ENCODE measurements at places on chromosomes 5 and 9.

GRCh38 chr5:79853676-79854418 is 137.2 kb downstream of the MTX3 start:
- DNase-seq: no peak

- DNase-seq: peak; percentile 90
Observed at GRCh38 chr5:69238760-69239251, 4.1 kb downstream of the CDK7 start.

- DNase-seq: peak; percentile 8
Observed at GRCh38 chr5:150945947-150946346, 41.2 kb upstream of the ZNF300 start.

GRCh38 chr5:14439087-14439871 is 142.3 kb upstream of the OTULINL start:
- no peak for DNase-seq

- no peak for DNase-seq
Observed at GRCh38 chr5:1387059-1387755, 42.3 kb upstream of the CLPTM1L start.

- no peak for DNase-seq
Observed at GRCh38 chr9:134141906-134142305, 6.0 kb downstream of the WDR5 start.

Measured in fibroblast of skin of scalp (primary cell).